Naive thymus-derived CD8-positive, alpha-beta T cell (primary cell): ENCODE measurements at places on chromosomes 11 and 22. TPM values are rescaled to one million over a fixed set of nuclear protein-coding genes. Genes with fewer than 3 reads are reported as not detected.

GRCh38 chr11:70738661-70739060 lies 340.3 kb downstream of the CTTN start:
- no peak for DNase-seq
- H3K4me1 ChIP-seq, result peaks cover 1% of the 10 kb centered on the region
- H3K27me3 ChIP-seq, result peaks cover 14% of the 10 kb centered on the region
- H3K36me3 ChIP-seq, result no peaks in the 10 kb centered on the region
- H3K4me3 ChIP-seq, result no peak overlapping the region
- no peak overlapping the region for H3K27ac ChIP-seq

- DNase-seq, result no peak
- peaks cover 34% of the 10 kb centered on the region for H3K4me1 ChIP-seq
- H3K4me3 ChIP-seq, result peak overlapping the region; percentile 89
- no peaks in the 10 kb centered on the region for H3K36me3 ChIP-seq
- H3K27me3 ChIP-seq, result no peaks in the 10 kb centered on the region
- peak overlapping the region; percentile 93 for H3K27ac ChIP-seq
These were observed 85.0 kb upstream of the CLPB start for GRCh38 chr11:72519220-72519881.

DNA sequence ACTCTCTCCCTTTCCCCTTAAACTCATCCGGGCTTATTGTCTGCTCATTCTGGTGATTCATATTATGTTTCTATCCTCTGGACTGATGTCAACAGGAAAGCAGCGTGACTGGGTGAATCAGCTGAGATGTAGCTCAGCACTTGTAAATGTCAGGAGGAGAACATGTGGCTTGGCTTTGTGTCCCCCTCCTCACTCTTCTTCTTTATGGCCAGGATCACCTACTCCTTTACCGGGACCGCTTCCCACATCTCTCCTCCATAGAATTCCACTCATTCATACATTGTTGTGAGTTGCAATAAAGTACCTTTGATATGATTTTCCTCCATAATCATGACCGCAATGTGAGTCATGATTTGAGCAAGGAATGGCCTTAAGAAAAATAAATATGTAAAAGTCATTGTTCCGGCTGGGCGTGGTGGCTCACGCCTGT lies 15.8 kb upstream of the SYN3 start:
- no peaks in the 10 kb centered on the region for H3K36me3 ChIP-seq
- no peak overlapping the region for H3K4me3 ChIP-seq
- no peak overlapping the region for H3K27ac ChIP-seq
- H3K4me1 ChIP-seq, result no peaks in the 10 kb centered on the region
- no peak for DNase-seq
- peaks cover 4% of the 10 kb centered on the region for H3K27me3 ChIP-seq

- H3K36me3 ChIP-seq, result no peaks in the 10 kb centered on the region
- H3K27ac ChIP-seq, result no peak overlapping the region
- no peaks in the 10 kb centered on the region for H3K27me3 ChIP-seq
- peaks cover 2% of the 10 kb centered on the region for H3K4me1 ChIP-seq
These were observed 52.8 kb downstream of the OSBP2 start for GRCh38 chr22:30747493-30747892.

DNA sequence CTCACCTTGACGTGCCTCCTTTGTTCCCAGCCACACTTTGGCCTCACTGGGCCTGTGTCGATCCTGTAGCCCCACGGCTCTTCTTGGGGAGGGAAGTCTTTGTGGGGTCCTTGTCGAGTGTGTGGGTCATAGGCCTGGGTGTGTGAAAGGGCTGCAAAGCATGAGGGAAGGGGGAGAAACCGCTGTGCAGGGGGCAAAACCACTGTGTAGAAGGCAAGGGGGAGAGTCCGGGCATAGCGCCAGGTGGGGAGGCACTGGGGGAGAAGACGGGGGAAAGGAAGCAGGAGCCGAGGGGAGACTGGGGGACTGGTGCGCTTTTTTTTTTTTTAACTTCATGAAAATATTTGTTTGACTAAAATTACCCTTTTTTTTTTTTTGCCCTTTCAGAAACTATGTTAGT lies 65.1 kb upstream of the RASD2 start:
- H3K27ac ChIP-seq, result no peak overlapping the region
- H3K27me3 ChIP-seq, result peaks cover 40% of the 10 kb centered on the region
- H3K4me3 ChIP-seq, result no peak overlapping the region
- no peak for DNase-seq
- H3K4me1 ChIP-seq, result peaks cover 2% of the 10 kb centered on the region

DNA sequence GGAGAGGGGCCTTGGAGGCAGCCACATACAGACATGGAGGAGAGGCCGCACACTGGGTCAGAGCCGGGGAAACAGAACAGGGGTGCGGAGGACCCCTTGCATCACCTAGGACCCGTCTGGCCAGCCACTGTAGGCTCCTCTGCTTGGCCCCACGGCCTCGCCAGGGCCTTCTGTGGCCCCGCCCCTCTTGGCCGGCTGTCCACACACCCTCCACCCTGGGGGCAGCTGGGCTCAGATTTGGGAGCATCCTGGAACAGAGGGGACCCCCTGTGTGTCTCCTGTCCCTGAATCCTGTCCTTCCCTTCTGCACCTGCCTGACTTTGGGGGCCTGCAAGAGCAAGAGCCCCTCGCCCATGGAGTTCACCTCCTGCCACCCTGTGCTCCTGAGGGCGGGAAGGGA lies 7.9 kb upstream of the TH start:
- no peak overlapping the region for H3K4me3 ChIP-seq
- H3K27ac ChIP-seq, result no peak overlapping the region
- no peak for DNase-seq
- no peaks in the 10 kb centered on the region for H3K36me3 ChIP-seq
- H3K4me1 ChIP-seq, result no peaks in the 10 kb centered on the region

GRCh38 chr22:49588739-49589138 lies 238.9 kb downstream of the BRD1 start:
- H3K27me3 ChIP-seq, result no peaks in the 10 kb centered on the region
- DNase-seq, result no peak
- H3K4me1 ChIP-seq, result peaks cover 19% of the 10 kb centered on the region
- H3K4me3 ChIP-seq, result no peak overlapping the region
- peak overlapping the region; percentile 48 for H3K27ac ChIP-seq

DNA sequence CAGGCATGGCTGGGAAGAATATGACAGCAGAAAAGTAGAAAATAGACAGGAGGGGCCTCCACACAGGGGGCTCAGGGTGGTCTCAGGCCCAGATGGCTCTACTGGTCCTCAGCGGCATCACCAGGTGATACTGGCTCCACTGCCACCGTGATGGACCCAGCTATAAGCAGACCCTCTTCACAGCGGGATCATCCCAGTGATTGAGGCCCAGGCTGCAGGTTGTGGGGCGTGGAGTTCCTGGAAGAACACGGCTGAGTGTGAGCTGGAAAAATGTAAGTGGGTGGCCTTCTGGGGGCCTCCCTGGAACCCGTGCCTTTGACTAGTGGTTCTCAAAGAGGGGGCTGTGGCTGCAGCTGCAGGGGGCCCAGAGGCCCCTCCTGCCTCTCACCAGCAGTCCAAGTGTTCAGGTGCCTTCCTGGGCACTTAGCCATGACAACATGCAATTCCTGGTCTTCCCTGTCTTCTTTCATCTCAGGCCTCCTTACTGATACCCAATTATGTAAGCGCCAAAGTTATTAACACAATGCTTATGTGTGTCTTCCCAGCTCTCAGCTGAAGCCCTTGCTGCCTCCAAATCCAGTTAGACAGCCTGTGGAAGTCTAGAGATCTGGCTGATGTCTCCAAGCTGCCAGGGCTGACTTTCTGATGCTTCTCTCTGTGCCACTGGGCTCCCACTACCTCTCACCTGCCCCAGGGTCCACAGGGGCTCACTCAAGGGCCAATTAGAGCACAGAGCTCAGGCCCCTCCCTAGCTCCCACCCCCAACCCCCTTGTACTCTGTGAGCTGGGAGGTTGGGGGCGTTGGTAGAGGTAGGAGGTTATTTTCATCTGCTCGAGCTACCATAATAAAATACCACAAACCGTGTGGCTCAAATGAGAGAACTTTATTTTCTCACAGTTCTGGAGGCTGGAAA lies 110.1 kb upstream of the LMO1 start:
- H3K36me3 ChIP-seq, result no peaks in the 10 kb centered on the region
- DNase-seq, result no peak
- H3K4me3 ChIP-seq, result no peak overlapping the region
- no peaks in the 10 kb centered on the region for H3K4me1 ChIP-seq
- peaks cover 4% of the 10 kb centered on the region for H3K27me3 ChIP-seq

DNA sequence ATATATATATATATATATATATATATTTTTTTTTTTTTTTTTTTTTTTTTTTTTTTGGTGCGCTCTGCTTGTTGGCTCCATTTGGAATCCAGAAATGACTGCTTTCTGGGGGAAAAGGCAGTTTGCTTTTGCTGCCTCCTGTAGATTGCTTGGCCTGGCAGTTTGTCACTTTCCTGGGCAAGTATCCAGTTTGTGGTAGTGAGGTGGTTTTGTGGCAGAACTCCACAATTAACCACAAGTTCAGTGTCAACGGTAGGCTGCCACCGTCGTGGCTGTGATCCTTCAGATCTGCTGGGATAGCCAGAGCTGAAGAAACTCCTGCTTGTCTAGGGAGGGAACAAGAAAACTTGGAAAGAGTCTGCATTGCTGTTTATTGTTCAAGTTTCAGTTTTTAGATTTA lies 5.0 kb upstream of the PDE3B start:
- no peaks in the 10 kb centered on the region for H3K27me3 ChIP-seq
- H3K36me3 ChIP-seq, result peaks cover 11% of the 10 kb centered on the region
- H3K27ac ChIP-seq, result peak overlapping the region; percentile 85
- peak overlapping the region; percentile 82 for H3K4me3 ChIP-seq
- DNase-seq, result no peak

Gene KCNJ1
- total RNA-seq, result not detected

Gene EXT2
- total RNA-seq, result 27.3 TPM

Gene NXPE1
- total RNA-seq, result not detected

Gene CASP5
- not detected for total RNA-seq

Gene PTGDR2
- not detected for total RNA-seq
